OCI-LY7 (cell line): ENCODE measurements at places on chromosomes 5 and 9. TPM values are rescaled to one million over a fixed set of nuclear protein-coding genes. Genes with fewer than 3 reads are reported as not detected.

- no peak for DNase-seq
Measured at GRCh38 chr9:132690696-132691095, 20.4 kb downstream of the GTF3C4 start.

DNA sequence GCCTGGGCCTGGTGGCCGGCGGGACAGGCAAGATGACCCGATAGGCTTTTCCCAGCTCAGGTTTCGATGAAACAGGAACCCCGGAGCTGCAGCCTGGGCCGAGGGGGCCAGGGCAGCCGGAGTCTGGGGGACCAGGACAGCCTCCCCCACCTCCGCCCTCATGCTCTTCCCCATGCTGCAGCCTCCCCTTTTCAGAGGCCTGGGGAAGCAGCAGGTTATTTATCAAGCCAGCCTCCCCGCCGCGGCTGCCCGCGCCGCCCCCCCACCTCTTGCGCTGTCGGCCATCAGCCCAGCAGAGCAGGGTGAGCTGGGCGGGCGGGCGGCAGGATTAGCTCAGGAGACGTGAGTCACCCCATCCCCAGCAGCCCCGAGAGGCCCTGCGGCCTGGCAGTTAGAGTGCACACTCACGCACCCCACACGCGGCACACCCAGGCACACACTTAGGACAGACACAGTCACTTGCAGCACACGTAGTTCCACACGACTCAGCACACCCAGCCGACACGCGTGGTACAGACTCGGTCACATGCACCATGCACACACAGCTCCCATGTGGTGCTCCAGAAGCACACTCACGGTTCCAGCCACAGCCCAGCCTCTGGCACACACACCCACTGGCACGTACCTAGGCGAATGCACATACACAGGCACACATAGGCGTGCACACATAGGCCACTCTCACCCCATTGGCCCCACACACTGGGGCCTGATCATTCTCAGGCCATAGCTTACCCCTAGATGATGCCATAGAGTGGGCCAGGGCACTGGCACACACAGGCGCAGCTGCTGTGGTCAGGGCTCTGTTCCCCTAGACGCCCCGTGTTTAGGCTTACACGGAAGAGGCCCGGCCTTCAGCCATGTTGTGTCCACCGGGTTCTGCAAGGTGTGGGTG is 13.0 kb downstream of the CXXC5 start:
- DNase-seq = no peak

DNA sequence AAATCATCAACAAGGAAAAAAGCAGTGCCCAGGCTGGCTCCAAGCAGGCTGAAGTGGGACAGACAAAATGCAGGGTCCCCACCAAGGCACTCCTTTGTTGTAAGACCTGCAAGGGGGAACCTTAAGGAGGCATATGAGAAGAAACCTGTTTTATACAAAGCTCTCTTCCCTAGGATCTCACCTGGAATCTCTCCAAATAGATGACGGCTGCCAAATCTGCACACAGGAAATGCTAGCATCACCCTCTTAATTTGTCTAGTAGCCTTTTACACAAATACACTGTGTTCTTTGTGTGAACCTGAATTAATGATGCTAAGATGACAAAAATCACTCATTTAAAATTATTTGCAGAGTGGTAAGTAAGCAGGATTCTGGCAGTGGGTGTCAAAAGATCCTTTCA is 280.2 kb downstream of the SPOCK1 start:
- DNase-seq = no peak

DNA sequence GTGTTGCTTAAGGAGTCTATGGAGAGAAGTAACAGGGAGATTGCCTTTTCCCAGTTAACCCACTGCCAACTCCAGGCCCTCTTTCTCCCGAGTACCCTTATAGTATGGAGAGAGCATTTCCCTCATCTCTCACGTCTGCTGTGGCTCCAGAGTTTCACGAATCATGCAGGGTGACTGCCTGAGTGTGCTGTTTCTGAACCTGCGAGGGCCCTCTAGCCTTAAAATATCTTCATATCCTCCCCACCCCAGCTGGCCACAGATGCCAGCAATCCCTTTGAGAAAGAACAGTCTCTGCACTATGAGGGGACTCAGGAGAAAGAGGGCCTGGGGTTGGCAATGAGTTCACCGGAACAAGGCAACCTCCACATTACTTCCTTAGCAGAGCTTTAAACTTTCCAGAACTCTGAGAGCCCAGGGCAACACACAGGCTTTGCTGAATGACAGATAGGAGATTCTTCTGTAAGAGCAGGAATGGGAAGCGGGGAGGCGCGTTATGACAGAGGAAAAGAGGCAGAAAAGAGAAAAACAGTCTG is 81.6 kb upstream of the ANKH start:
- DNase-seq = no peak

DNA sequence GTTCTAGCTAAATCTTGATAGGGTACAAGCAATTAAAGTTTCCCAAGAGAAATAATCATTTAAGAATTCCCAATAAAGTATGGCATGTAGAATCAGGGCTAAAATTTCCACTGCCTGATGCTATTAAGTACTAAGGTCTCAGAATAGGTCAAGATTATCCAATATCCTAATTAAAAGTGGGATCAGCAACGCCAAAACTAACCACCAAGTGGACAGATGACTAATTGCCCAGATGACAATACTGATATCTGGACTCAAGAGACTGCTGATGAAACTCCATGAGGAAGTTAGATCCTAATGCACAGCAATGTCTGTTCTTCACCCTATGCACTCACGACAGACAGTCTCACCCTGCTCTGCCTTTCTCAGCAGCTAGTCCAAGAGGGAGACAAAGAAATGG is 14.3 kb downstream of the DEPDC1B start:
- DNase-seq = no peak

OR1N1 gene
- not detected in 2 replicates for total RNA-seq
